Uterus (tissue), 4 donors: ENCODE measurements at places on chromosomes 2 and 18. TPM values are rescaled to one million over a fixed set of nuclear protein-coding genes. Genes with fewer than 3 reads are reported as not detected.

GRCh38 chr2:176237456-176237855 lies 31.8 kb upstream of the MTX2 start:
- H3K27ac ChIP-seq, result no peak overlapping the region
- no peaks in the 10 kb centered on the region for H3K36me3 ChIP-seq
- H3K4me1 ChIP-seq, result no peaks in the 10 kb centered on the region

GRCh38 chr2:210215120-210215519 lies 10.1 kb downstream of the ACADL start:
- no peak overlapping the region for H3K4me3 ChIP-seq
- no peaks in the 10 kb centered on the region for H3K4me1 ChIP-seq
- no peak for DNase-seq
- H3K27me3 ChIP-seq, result no peaks in the 10 kb centered on the region
- H3K36me3 ChIP-seq, result no peaks in the 10 kb centered on the region

DNA sequence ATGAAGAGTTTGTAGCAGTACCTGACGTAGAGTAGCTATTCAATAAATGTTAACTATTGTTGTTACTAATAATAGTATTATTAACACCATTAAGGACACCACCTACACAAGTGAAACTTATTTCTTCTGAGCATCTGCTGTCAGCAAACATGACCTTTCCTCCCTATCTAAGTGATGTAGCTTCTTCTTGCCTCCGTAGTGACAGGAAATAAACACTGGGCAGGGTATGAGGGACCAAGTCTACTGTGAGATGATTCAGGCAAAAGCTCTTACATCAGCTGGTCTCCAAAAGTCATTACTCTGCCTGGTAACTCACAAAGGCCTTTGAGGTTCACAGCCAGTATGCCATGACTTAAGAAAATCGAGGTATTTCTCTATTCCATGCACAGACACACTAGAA lies 750.5 kb downstream of the CPS1 start:
- H3K27me3 ChIP-seq, result no peaks in the 10 kb centered on the region
- H3K36me3 ChIP-seq, result no peaks in the 10 kb centered on the region
- no peaks in the 10 kb centered on the region for H3K4me1 ChIP-seq
- no peak overlapping the region for H3K4me3 ChIP-seq

DNA sequence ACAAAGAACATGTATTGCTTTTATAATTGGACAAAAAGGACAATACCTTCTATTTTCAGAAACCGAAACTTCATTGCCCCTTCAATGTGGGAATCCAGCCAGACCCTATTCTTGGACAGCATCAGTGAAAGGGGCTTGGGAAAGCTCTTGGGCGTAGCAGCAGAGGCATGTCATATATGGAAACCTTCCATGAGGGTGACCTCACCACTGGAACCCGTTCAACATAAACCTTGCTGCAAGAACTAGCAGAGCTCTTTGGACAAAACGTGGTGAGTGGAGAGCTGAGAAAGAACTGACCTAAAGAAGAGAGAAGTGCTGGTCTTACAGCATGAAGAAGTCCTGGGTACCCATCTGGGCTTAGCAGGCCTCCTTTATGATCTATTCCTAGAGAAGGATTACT lies 22.7 kb upstream of the ACTG2 start:
- H3K27me3 ChIP-seq, result no peaks in the 10 kb centered on the region
- no peak overlapping the region for H3K4me3 ChIP-seq
- peak; percentile 90 for DNase-seq
- H3K4me1 ChIP-seq, result no peaks in the 10 kb centered on the region

DNA sequence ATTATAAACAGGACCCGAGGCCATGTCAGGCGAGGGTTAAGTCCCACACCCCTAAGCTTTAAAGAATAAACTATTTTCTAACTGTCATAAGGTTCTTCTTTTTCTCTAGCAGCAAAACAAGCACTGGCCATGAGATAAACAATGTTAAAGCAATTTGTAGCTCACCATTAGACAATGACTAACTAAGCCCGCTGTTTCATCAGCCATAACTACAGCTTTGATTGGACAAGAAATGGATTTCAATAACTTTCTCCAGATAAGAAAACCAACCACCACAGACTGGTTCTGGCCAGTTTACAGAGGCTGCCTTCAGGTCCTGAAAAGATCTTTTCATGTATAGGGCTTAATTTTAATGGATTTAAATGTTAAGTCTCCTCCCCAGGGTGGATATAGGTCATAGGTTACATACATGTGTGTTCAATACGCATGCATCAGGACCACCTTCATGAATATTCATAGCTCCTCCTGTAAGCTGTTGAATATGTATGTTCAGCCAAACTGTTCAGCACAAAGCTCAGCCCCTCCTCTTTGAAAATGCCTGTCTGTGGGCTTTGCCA lies 108.7 kb upstream of the RAB6C start:
- H3K36me3 ChIP-seq, result no peaks in the 10 kb centered on the region
- no peaks in the 10 kb centered on the region for H3K27me3 ChIP-seq
- no peak overlapping the region for H3K4me3 ChIP-seq
- H3K4me1 ChIP-seq, result no peaks in the 10 kb centered on the region
- no peak for DNase-seq
- H3K27ac ChIP-seq, result no peak overlapping the region

- no peaks in the 10 kb centered on the region for H3K4me1 ChIP-seq
- DNase-seq, result no peak
- no peak overlapping the region for H3K27ac ChIP-seq
- H3K36me3 ChIP-seq, result no peaks in the 10 kb centered on the region
These were observed 37.0 kb downstream of the DAW1 start for GRCh38 chr2:227908266-227909054.

DNA sequence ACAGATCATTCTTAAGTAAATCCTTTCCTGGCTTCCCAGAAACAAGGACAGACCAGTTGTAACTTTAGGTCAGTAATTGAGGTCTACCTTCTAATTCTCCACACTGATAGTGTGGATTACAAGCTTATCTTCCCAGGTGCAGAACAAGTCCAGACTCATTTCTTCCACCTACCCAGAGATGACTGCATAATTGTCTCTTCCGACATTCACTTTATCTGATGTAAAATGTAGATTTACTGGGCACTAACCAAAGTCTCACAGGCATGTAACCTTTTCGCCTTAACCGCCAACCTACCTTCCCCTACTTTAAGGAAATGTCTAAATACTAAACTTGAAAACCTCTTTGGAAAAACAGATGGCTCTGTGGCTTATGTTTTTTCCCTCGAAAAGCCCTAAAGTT lies 96.2 kb downstream of the NCK2 start:
- no peak overlapping the region for H3K4me3 ChIP-seq
- H3K4me1 ChIP-seq, result no peaks in the 10 kb centered on the region
- no peaks in the 10 kb centered on the region for H3K27me3 ChIP-seq

DNA sequence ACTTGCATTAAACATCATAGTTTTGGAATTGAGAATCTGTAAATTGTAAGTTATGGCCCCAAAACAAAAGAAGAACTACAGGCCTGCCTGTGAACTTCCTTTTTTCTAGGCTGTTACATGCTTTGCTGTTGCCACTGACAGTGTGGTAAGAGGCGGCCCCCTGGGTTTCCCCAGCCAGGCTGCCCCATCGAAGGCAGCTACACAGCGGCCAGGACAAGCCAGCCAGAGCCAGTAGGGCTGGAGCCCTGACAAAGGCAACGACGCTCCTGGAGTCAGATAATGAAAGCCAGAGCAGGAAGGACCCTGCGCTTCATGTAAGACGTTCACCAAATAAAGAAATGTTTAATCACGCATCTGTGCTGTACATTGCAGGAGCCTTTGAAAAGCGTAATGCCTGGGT lies 55.0 kb downstream of the ANKRD44 start:
- no peaks in the 10 kb centered on the region for H3K27me3 ChIP-seq
- H3K27ac ChIP-seq, result no peak overlapping the region
- no peaks in the 10 kb centered on the region for H3K4me1 ChIP-seq
- no peak overlapping the region for H3K4me3 ChIP-seq

GRCh38 chr2:197079414-197079813 lies 152.9 kb upstream of the PGAP1 start:
- H3K27me3 ChIP-seq, result no peaks in the 10 kb centered on the region
- no peaks in the 10 kb centered on the region for H3K36me3 ChIP-seq
- peak overlapping the region; percentile 78 for H3K27ac ChIP-seq
- no peak overlapping the region for H3K4me3 ChIP-seq
- DNase-seq, result peak; percentile 54
- peaks cover 15% of the 10 kb centered on the region for H3K4me1 ChIP-seq

GRCh38 chr2:191740759-191741158 lies 62.8 kb downstream of the NABP1 start:
- no peaks in the 10 kb centered on the region for H3K27me3 ChIP-seq
- H3K4me1 ChIP-seq, result no peaks in the 10 kb centered on the region

DNA sequence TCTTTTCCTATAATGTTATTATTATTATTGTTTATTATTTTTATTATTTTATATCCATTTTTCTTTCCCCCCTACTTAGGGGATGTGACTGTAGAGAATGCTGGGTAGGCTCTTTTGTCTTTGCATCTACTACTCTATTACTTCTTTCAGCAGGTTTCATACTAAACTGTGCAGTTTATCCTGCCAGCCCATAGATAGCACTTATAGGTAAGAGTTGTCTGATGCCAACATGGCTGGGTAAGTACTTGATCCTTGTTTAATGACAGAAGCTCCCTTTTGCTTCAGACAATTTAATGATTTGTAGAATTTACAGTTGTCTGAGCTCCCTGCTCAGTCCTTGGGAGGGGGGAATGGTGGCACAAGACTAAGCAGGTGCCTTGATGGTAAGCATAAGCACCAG lies 262.9 kb upstream of the CDH2 start:
- no peaks in the 10 kb centered on the region for H3K4me1 ChIP-seq
- H3K27ac ChIP-seq, result no peak overlapping the region
- DNase-seq, result no peak
- no peak overlapping the region for H3K4me3 ChIP-seq
- H3K27me3 ChIP-seq, result no peaks in the 10 kb centered on the region

GRCh38 chr2:59149271-59149670 lies 908.1 kb upstream of the FANCL start:
- H3K27me3 ChIP-seq, result no peaks in the 10 kb centered on the region
- H3K27ac ChIP-seq, result no peak overlapping the region
- no peak overlapping the region for H3K4me3 ChIP-seq
- DNase-seq, result no peak
- no peaks in the 10 kb centered on the region for H3K4me1 ChIP-seq
- no peaks in the 10 kb centered on the region for H3K36me3 ChIP-seq

DNA sequence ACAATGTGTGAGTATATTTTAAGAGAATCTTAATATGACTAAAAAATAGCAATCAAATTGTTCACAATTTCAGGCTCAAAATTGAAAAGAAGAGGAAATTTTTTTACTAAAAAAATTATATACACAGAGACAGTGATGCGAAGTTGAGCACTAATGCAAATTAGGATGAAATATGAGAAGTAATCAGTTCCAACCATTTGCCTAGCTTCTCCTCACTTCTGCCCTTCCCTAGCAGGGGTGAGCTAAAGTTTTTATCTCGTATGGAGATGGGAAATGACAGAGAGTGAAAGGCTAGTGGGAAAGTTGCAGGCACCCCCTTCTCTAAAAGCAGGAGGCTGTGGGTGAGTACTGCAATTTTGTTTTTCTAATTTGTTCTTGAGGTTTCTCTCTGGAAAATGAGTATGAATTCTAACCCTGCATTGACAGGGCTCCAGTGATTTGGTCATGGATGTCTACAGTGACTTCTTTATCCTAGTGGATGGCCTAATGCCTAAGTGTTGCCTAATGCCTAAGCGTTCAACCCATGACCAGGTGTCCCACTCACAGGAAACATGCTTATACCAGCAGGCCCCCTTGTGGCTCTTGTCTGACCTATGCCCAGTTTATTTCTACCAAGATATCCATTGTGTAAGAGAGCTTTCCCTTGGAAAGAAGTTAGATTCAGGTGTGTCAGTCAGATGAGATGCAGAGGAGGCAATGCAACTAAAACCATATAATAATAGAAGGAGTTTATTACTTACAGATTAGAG lies 78.0 kb upstream of the HNMT start:
- no peak for DNase-seq
- no peaks in the 10 kb centered on the region for H3K36me3 ChIP-seq
- no peak overlapping the region for H3K4me3 ChIP-seq
- H3K4me1 ChIP-seq, result no peaks in the 10 kb centered on the region

GRCh38 chr2:208847651-208848050 lies 441.1 kb downstream of the PTH2R start:
- no peak overlapping the region for H3K27ac ChIP-seq
- H3K4me1 ChIP-seq, result no peaks in the 10 kb centered on the region
- no peak overlapping the region for H3K4me3 ChIP-seq
- H3K27me3 ChIP-seq, result no peaks in the 10 kb centered on the region
- H3K36me3 ChIP-seq, result no peaks in the 10 kb centered on the region

DNA sequence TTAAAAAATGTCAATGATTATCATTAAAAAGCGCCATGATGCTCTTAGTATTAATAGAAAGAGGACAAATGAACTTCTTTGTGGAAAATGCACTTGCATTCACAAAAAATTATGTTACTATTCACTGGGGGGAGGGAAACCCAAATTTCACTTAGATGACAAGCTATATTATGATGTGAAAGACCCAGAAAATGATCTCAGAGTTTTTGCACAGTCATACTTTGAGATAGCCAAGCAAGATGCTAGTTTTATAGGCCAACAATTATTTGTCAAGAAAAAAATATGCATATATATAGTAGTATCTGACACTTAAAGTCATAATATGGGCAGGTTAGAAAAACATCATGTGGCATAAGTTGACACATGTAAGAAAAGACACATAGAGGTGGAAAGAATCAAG lies 31.6 kb downstream of the COL5A2 start:
- no peak overlapping the region for H3K4me3 ChIP-seq
- H3K27me3 ChIP-seq, result no peaks in the 10 kb centered on the region
- H3K27ac ChIP-seq, result no peak overlapping the region

- no peaks in the 10 kb centered on the region for H3K36me3 ChIP-seq
- H3K27me3 ChIP-seq, result no peaks in the 10 kb centered on the region
- H3K4me1 ChIP-seq, result peaks cover 6% of the 10 kb centered on the region
- DNase-seq, result peak; percentile 100
These were observed 12.3 kb downstream of the TEX44 start for GRCh38 chr2:231604685-231605606.

DNA sequence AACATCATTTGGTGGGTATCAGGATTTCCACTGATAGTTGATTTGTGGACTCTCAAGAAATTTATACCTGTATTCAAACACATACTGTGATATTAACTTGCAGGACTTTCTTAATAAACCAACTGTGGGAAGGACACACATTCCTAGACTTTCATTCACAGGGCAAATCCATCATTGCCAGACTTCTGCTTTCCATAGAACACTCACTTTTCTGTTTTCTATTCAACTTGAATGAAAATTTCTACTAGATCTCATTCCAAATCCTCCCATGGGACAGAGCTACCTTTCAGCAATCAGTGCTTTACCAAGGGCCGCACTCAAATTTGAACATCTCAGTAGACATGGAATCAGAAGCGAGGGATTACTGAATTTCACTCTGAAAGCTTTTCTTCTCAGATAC lies 612.5 kb downstream of the IRS1 start:
- no peak for DNase-seq
- no peak overlapping the region for H3K4me3 ChIP-seq
- no peaks in the 10 kb centered on the region for H3K27me3 ChIP-seq
- H3K36me3 ChIP-seq, result no peaks in the 10 kb centered on the region
- peaks cover 19% of the 10 kb centered on the region for H3K4me1 ChIP-seq

GRCh38 chr18:55509631-55510324 lies 78.2 kb downstream of the TCF4 start:
- H3K27me3 ChIP-seq, result no peaks in the 10 kb centered on the region
- no peaks in the 10 kb centered on the region for H3K36me3 ChIP-seq
- H3K4me3 ChIP-seq, result no peak overlapping the region
- H3K27ac ChIP-seq, result peak overlapping the region; percentile 58
- DNase-seq, result no peak
- H3K4me1 ChIP-seq, result no peaks in the 10 kb centered on the region

The SP5 gene
- total RNA-seq, result 1.0 TPM

The NIFK gene
- 21.2 TPM for total RNA-seq

The UBXN4 gene
- 24.7 TPM for total RNA-seq

The ANO7 gene
- not detected for total RNA-seq

The MROH2A gene
- not detected for total RNA-seq

The PDE6D gene
- 23.5 TPM for total RNA-seq

The OBSL1 gene
- total RNA-seq, result 128 TPM

The HRH4 gene
- not detected for total RNA-seq

The SERPINB12 gene
- not detected for total RNA-seq

The IKZF2 gene
- 2.6 TPM for total RNA-seq

The KCMF1 gene
- 6.9 TPM for total RNA-seq
